Central memory CD4-positive, alpha-beta T cell (primary cell): ENCODE measurements at places on chromosomes 7 and 10.
A peak's percentile ranks its signal among the peaks of the same experiment; 100 is the strongest.

DNA sequence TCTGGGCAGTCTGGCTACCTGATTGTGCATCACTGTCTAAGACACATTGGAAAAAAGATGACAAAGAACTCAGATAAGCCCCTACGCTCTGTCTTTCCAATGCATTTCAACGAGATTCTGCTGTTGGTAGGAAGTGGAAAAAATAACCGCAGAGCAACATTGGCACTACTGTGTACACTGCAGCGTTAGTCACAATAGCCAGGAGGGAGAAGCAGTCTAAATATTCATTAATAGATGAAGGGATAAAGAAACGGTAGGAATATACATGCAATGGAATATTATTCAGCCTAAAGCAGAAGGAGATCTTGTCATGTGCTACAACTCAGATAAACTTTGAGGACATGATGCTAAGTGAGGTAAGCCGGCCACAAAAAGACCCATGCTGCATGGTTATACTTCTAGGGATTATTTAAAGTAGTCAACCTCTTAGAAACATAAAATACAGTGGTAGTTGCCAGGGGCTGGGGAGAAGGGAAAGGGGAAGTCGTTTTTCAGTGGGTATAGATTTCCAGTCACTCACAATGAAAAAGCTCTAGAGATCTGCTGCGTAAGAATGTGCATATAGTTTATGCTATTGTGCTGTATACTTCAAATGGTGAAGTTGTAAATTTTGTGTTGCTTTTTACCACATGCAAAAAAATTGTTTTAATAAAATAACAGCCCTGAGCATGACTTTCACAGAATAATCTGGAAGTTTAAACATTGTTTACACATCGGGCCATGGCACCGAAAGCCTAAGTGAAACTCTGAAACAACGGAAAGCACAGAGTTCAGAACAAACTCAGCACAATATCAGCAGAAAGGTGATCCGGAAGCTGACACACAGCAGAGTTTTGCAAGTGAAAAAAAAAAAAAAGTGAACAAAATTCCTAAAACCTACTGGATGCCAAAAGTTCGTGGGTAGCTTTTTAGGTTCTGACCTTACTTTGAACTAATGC lies 40.1 kb downstream of the ELMO1 start:
- DNase-seq: peak; percentile 23

DNA sequence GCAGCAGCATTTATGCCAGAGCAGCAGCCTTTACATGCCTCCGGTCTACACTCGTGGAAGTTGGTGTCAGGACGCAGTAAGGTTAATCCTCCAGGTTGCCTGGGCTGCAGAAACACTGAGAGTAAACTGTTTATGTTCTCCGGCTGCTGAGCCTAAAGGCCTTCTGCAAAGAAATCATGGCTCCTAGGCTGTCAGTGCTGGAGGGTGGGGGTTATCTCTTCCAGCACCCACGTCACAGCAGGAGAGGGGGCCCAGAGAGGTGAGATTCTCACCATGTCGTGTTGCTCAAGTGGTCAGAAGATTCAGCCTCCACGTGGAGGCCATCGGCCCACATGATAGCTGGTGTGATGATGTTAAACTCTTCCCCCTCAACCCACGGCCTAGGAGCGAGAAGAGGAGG lies 41.2 kb downstream of the COL13A1 start:
- no peak for DNase-seq

DNA sequence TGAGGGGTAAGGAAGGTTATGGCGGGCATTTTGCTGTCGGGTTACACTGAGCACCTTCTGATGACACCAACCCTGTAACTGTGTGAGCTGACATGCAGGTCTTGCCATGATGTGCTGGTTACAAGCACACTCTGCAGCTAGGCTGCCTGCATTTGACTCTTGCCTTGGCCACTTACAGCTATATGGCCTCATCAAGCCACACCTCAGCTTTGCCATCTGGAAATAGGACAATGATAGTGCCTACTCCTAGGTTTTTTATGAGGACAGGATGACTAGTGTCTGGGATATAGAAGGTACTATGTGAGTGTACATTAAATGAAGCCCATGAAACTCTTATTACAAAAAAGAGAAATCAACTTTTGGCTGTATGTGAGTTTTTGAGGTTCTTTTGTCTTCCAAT lies 58.0 kb downstream of the AKR1B1 start:
- DNase-seq: no peak

DNA sequence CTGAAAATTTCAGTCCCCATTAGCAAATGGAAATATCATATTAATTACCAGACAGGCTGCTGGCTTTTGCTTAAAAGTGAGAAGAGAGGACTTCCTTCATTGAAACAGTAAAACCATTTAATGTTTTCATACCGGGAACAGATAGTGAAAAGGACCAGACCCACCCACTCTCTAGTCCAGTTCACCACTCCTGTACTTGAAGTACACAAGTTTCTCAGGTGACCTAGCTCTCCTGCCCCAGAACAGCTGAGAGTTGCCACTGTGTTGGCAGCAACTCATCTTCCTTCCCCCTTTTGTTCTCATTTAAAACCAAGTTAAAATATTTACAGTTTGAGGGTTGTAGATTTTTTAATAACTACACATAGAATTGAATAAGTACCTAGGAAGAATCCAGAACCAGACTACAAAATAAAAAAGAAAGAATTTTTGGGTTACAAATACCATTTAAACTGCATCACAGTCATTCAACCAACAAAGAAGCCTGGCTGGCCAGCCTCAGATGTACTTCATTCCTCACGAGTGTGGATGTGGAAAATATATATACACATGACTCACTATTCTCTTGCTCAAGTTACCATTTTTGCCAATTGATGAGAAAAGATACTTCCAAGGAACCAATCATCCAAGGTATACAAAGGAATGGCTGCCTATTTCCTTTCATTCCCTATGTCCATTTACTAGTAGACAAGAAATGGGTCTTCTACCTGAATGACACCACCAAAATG lies 68.1 kb downstream of the VPS41 start:
- DNase-seq: no peak

- DNase-seq: no peak
These were observed 289.6 kb downstream of the PPP1R3A start for GRCh38 chr7:113628948-113629847.

DNA sequence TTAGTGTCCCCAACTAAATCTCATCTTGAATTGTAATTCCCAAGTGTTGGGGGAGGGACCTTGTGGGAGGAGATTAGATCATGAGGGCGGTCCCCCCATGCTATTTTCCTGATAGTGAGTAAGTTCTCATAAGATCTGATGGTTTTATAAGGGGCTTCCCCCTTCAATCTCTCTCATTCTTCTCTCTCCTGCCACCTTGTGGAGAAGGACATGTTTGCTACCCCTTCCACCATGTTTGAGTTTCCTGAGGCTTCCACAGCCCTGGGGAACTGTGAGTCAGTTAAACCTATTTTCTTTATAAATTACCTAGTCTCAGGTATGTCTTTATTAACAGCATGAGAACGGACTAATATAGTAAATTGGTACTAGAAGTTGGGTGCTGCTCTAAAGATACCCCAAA lies 365.6 kb downstream of the ANKRD7 start:
- no peak for DNase-seq

- no peak for DNase-seq
These were observed 3.0 kb upstream of the SKIDA1 start for GRCh38 chr10:21528236-21529031.
